ENCODE measurements at places on chromosomes 3 and 15.

DNA sequence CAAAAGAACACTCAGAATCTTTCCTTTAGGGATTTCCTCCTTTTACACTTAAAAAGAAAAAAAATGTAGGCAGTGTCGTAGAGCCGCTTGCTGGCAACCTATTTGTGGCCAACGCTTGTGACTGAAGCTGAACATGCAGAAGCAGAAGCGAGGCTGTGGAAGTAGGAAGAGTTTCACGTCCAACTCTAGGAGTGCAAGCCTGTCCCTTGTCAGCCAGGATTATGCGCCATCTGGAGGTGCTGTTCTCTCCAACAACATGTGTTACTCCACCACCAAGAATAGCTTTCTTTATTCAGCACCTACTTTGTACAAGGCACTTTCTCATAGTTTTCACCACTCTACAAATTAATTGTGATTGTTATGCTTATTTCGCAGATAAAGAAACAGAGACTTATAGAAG is 223.2 kb upstream of the LMCD1 start:
- no peak for DNase-seq

- DNase-seq = peak; percentile 74
Measured at GRCh38 chr3:46629551-46630517, 17.5 kb downstream of the FAM240A start.

DNA sequence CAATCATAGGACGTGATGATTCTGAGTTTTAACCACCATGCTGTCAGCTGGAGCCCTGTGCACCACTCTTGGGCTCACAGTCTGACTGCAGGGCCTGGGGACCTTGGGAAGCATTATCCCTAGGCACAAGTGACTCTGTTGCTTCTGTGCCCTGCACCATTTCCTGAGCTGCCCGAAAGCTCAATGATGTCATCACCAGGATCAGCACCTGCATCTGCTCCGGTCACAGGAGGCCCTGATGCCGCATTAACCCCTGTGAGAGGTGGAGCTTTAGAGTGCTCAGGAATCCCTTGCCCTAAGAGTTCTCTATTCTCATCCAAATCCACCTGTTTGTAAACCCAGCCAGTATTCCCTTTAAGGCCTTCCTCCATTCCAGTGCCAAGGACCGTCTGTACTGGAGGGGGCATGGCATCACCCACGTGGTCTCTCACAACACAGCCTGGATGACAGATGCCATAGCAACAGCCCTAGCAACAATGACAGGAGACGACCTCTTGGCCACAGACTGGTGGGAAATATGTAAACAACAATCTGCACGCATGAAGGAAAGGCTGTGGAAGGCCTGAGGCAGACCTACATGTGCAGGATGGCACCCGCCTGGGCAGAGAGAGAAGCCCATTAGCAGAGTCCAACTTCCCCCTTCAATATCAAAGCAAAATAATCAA is 37.9 kb downstream of the NTRK3 start:
- no peak for DNase-seq

DNA sequence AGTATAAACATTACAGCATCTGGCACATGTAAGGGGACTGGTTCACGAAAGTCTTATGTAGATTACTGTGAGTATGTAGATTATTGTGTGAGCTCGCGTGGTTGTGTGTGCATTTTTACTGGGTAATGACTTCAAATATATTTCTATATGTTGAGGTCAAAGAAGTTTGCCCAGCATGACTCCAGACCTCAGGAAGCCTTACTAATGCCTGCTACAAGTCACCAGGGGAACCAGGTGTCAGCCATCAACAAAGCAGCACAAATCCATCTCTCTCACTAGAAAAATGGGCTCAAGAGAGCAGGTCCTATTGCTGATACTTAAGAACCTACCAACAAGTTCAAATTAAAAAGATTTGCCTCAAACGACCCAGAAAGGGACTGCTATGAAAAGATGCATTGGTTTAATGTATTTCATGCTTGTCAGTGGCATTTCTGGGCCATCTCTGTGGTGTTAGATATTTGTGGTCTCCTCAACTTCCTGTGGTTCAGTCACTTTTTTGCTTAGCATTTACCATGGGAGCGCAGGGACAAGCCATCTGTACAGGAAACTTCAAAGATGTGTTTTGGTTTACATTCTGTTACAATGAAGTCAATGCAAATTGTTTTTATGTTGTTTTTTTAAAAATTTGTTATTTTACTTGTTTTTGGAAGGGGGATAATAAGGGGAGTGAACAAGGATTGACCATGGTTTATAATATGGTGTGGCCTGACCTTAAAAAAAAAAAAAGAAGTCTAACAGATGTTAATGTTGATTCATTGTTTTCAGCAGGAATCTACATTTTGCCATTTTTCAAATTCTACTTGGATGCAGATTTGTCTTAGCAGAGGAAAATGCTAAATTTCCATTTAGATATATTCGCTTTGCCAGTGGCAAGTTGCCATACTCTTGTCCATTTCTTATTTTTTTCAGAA is 172.1 kb upstream of the ADAMTS9 start:
- DNase-seq = no peak

DNA sequence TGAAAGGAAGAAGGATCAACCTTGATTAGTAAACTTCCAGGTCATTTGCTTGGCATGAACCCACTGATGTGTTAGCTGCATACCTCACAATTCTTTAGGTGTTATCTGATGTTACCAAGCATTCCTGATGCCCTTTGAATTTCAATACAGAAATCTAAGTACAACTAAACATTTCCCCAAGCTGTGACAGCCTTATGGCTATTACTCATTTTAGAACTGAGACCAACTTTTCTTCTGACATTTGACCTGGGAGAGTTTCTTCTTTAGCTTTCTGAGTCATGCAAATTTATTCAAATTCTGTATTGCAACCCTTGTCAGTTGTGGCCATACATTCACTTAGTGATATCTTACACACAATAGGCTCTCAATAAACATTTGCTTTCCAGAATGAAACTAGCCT is 124.3 kb downstream of the TIGIT start:
- no peak for DNase-seq

DNA sequence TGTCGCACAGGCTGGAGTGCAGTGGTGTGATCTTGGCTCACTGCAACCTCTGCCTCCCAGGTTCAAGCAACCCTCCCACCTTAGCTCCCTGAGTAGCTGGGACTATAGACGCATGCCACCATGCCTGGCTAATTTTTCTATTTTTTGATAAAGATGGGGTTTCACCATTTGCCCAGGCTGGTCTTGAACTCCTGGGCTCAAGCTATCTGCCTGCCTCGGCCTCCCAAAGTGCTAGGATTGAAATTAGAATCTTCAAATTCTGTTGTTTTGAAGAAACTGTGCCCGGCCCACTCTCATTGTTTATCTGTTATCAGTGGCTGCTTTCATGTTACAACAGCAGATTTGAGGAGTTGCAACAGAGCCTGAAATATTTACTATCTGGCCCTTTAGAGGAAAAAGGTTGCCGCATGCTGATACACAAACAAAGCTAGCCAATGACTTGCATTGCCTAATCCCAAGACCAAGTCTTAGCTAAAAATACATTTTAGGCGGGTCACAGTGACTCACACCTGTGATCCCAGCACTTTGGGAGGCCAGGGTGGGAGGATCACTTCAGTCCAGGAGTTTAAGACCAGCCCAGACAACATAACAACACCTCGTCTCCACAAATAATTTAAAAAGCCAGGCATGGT is 43.2 kb upstream of the PPP4R2 start:
- DNase-seq = no peak

GRCh38 chr15:80752204-80752603 is 27.0 kb upstream of the CEMIP start:
- DNase-seq = no peak

GRCh38 chr3:73378207-73378606 is 246.5 kb downstream of the PDZRN3 start:
- no peak for DNase-seq

GRCh38 chr15:52786436-52787122 is 3.6 kb downstream of the ONECUT1 start:
- DNase-seq = no peak

- DNase-seq = no peak
Measured at GRCh38 chr3:187361835-187362234, 6.3 kb upstream of the RTP4 start.

DNA sequence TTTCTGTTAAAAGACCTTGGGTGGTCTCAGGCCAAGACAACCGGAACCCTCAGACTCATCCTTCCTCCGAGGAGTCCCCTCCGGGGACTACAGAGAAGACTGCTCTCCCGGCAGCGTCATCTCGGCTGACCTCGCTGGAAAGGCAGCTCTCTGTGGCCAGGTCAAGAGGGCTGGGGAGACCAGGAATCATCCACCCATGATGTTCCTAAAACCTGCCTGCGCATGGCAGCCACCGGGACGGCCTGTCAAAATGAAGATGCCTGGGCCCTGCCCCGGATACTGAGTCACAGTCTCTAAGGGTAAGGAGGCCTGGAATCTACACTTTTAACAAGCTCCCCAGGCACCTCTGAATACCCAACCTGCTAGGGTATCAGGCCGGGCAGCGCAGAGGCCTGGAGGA is 78.6 kb downstream of the RPN1 start:
- DNase-seq = no peak

GRCh38 chr15:94033014-94033682 is 198.2 kb upstream of the MCTP2 start:
- no peak for DNase-seq

GRCh38 chr3:119647171-119647570 is 13.2 kb downstream of the POPDC2 start:
- DNase-seq = no peak

- no peak for DNase-seq
Measured at GRCh38 chr3:4994823-4995499, 15.7 kb downstream of the BHLHE40 start.

- DNase-seq = no peak
Measured at GRCh38 chr3:45981346-45982074, 14.1 kb downstream of the FYCO1 start.

GRCh38 chr3:145893331-145893730 is 267.7 kb downstream of the PLOD2 start:
- DNase-seq = no peak

GRCh38 chr3:97948351-97949109 is 23.7 kb downstream of the RIOX2 start:
- no peak for DNase-seq

GRCh38 chr3:132804498-132804897 is 82.3 kb upstream of the NPHP3 start:
- DNase-seq = no peak

GRCh38 chr15:72365844-72366243 is 10.0 kb downstream of the HEXA start:
- DNase-seq = no peak

Measured in T-helper 17 cell (primary cell).